ENCODE measurements at places on chromosomes 4 and X.
A peak's percentile ranks its signal among the peaks of the same experiment; 100 is the strongest.

- DNase-seq, result no peak
Observed at GRCh38 chr4:82744284-82744968, 54.2 kb downstream of the SCD5 start.

- no peak for DNase-seq
Observed at GRCh38 chrX:111778591-111778990, 97.4 kb upstream of the TRPC5OS start.

DNA sequence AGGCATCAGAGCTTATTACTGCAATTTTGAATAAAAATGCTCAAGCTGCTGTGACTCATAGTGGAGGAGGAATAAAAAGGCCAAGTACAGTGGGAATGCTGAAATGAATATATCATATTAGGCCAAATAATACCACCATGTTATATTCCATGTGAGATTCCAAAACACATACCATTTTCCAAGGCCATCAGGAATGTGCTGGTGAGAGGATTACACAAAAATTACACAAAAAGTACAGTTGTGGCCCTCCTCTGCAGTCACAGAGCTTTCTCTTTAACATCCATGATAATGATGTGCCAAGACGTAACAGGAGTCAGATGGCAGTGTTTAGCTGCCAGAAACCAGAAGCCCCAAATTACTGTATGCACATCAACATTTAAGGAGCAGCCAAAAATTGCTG, 153.5 kb downstream of the PCDH18 start:
- DNase-seq, result no peak

DNA sequence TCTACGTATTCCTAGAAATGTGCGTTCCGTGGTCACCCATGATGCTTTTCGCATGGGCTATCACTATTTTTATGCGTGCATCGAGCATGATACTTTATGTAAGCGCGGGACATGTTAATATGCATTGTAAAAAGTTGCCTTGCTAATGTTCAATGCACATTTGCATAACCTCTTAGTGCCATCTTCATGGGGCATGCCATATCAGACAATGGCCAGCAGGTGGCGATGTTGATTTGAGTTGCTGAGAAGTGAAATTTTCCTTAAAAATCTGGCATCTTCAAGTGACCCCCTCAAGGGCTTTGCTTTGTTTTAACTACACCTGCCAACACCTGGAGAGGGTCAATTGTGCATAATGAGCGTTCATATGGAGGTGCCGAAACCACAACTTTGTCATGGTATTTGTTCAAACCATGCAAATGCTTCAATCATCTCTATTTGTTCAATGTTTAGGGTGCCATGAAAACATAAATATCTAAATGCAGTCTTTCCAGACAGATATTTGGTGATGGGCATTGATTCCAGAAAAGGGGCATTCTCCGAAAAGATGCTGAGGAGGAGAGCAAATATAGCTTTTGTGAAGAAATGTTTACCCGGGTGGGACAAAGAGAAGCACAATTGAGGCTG, 833.9 kb upstream of the PRKX start:
- DNase-seq, result peak; percentile 35

DNA sequence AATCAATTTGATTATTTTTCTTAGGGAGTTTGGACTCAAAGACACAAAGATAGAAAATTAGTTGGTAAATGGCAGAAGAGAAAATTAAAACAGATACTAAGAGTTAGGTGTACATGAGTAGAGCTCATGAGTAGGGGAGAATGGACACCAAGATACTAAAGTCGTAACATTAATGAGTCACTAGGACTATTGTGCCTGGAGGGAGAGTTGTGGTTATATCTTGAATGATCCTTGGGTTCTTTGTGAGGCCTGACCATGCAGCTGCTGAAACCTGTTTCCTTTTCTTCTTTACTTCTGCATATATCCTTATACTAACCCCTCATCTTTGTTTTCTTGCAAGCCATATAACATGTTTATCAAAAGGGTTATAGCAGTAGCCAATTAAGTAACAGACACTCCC, 532.8 kb downstream of the RPA4 start:
- DNase-seq, result no peak

GRCh38 chrX:130027569-130027968, 45.1 kb downstream of the BCORL1 start:
- DNase-seq, result no peak

DNA sequence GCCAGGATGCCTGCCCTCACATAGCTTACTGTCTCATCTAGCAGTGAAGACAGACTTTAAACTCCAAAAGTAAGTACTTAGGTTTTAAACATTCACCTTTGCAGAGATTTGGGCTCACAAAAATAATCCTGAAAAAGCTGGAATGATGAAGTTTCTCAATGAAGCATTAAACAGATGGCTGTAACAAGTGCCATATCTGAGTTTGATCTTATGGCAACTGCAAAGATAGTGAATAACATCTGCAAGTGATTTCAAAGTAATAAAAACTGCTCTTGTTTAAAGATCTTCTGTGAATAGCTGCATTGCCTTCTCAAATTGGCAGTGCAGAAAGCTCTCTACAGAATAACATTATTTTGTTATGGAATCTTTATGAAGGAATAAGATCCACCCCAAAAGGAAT, 271.2 kb upstream of the SMIM31 start:
- no peak for DNase-seq

- no peak for DNase-seq
Observed at GRCh38 chr4:188347339-188347738, 208.1 kb downstream of the TRIML1 start.

DNA sequence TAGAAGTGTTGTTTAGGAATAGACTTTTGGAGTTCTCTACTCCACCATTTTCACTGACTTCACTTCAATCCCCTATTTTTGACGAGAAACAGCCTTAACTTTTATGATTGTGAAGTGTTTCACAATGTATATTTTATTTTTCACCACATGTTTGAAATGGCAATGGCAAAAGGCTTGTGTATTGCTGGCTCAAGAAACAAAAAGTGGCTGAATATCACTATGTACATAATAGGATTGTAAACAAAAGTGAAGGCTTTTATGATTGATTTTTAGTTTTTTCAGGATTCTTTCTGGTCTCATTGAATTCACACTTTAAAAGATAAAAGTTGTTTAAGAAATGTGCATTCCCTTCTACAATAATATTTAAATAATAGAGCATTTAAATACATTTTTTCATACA, 18.2 kb downstream of the MAGEB5 start:
- no peak for DNase-seq

DNA sequence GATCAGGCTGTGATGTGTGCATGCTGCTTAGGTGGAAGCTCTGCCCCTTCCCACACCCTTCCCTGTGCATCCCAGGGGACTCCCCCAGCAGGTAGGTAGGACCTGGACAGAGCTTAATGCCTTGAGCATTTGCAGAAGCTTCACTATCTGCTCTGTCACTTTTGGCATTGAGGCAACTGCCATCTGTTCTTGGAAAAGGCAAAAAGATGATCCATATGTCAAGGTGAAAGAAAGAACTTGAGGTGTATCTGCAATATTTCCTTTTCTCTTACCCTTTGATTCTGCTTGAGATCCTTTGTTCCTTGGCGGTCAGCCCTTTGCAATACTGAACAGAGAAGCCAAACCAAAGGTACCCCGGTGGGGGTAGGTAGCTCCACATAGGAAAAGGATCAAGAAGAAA, 37.1 kb upstream of the TBC1D9 start:
- no peak for DNase-seq

GRCh38 chr4:1290165-1290977, 680 bp downstream of the MAEA start:
- DNase-seq, result no peak

DNA sequence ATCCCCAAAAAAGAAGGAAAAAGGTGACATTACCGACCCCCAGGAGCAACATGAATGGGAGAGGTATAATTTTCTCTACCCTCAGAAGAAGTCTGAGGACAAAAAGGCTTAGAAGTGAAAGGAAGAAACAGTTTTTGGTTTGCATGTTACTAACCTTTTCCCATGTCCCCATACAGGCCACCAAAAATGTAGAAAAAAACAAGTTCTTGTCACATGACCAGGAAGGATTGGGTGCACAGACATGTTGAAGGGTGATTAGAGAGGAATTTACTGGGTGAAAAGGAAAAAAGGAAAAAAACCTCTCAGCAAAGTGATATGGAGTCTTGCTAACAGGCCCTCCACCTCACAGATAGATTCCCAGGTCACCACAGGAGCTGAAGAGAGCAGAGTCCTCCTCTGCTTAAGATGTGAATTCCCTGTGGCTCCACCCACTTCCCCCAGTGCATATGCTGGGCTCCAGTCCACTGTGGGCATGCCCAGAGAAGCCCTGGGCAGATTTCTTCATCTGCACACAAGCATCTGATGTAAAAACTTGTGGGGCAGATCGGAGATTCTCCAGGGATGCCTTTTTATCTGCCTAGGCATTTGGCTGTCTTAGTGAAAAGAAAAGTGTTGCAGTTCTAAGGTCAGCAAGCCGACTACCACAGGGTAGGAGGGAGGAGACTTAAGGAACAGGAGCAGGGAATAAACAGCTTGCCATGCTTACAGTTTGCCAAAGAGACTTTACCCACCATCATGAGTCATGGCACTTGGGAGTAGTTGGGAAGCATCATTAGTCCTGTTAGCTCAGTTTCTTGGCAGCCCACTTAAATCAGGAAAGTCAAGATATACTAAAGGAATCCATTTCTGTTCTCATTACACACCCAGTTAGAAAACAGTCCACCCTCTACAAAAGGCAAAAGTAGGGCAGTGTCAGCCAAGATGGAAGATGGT, 25.0 kb upstream of the PASD1 start:
- no peak for DNase-seq

GRCh38 chrX:10620121-10620699, at the start of gene MID1:
Gene MID1, minus strand, starts transcription at chrX:10620585. Its CDS starts 53,038 bp downstream, at chrX:10567547.
- peak; percentile 42 for DNase-seq
